RPMI7951 (cell line): ENCODE measurements at places on chromosomes 12 and 14.

DNA sequence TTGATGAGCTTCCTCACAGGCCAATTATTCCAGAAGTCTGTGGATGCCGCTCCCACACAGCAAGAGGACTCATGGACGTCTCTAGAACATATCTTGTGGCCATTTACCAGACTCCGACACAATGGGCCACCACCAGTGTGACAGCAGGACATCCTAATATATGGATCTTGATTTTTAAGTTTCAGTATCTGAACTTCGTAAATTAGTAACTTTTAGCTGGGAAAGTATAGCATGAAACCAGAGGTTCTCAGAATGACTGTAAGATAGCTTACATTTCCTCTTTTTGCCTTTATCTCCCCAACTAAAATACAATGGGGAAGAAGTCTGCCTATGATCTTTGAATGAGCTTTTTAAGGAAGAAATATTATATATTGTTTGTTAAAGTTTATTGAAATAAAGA is 87.0 kb downstream of the DNAI7 start:
- no peak for DNase-seq

GRCh38 chr14:54647378-54647777 is 80.5 kb downstream of the SAMD4A start:
- DNase-seq, result no peak

- DNase-seq, result no peak
These were observed 5.5 kb downstream of the AMN start for GRCh38 chr14:102927878-102928411.

GRCh38 chr14:105489542-105490266 is 1.3 kb upstream of the TEDC1 start:
- DNase-seq, result peak; percentile 76

DNA sequence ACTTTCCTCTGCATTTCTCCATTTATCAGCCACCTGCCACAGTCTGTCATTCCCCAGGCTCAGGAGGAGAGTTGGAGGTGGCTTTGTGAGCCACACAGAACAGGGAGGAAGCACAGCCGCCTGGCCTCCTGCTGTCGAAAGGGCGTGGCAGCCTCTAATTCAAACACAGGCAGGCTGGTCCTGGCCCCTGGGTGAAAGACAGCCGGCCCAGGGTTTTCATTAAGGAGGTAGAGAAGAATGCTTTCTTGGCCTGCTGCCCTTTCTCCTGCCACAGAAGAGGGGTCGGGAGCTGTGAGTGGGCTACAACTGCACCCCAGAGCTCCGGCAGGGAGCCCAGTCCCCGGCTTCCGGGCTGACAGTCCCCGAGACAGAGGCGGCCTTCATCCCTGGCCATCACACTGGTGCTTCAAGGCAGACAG is 108.6 kb upstream of the FZD10 start:
- no peak for DNase-seq

GRCh38 chr12:108721824-108722223 is 9.5 kb downstream of the CORO1C start:
- no peak for DNase-seq

- no peak for DNase-seq
These were observed 76.9 kb downstream of the DDX51 start for GRCh38 chr12:132067182-132067581.

GRCh38 chr12:100234591-100235304 is 32.1 kb downstream of the DEPDC4 start:
- DNase-seq, result peak; percentile 42

DNA sequence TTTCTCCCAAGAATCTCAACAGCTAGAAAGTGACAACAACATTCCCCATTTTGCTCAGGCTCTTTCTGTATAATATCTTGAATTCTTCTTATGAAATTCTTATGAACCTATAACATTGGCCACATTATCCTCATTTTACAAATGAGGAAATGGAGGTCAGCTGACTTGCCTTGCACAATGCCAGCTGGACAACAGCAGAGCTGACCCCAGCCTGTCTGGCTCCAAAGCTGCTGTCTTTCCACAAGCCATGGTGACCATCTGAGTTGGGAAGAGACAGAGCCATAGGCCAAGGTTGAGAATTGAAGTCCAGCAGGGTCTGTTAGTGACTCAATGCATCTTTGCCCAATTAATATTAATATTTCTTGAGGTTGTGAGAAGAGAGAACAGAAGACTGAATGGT is 87.3 kb downstream of the KSR2 start:
- DNase-seq, result no peak

DNA sequence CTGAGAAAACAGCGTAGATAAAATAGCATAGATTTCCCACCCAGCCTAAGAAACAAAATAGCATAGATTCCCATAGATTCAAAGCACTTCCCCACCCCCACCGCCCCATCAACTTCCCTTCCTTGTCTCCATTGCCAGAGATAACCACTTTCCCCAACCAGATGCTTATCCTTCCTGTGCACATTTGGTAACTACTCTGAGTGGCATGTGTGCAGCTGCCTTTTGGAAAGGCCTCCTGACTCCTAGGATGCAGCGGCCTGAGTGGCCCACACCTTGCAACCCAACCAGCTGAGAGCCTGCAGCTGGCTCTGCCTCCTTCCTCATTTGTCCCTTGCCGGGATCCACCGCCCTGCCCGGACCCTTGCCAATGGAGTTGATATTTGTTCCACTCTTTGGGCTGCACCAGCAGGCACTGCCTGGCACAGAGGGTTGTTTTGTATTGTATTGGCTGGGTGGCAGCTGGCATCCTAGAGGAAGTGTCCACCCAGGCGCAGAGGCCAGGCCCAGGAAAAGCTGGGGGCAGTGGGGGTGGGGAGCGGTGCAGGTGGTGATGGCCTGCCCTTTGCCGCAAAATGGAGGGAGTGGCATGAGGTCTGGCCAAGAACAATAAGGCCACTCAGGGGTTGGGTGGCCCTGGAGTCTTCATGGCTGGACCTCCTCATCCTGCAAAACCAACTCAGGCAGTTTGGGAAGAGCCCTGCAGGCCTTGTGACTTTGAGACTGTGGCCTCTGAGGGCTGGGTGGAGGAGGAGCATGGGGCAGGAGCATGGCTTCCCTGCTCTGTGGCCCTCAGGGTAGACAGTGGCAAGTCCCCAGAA is 4.9 kb downstream of the SLC48A1 start:
- DNase-seq, result peak; percentile 64

- no peak for DNase-seq
These were observed 151.2 kb upstream of the DIO3 start for GRCh38 chr14:101410126-101410525.

DNA sequence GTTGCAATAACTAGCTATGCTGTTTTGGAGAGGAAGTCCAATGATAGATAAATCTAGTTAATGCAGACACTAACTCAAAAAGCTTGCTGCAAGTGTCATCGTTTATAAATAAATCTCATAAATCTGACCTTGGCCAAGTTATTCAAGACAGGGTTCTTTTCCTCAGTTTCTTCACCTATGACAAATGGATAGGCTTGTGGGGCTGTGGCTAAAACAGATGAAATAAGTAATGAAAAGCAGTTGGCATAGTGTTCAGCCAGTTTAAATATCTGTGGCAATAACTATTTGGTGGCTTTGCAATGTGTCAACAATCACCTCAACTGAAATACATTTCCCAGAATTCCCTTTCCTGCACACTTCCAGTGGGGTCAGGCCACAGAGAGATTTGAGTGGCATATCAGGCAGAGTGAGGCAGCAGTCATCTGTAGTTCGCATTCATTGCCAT is 169.9 kb downstream of the DYRK2 start:
- no peak for DNase-seq

- DNase-seq, result no peak
These were observed 39.8 kb downstream of the CBX5 start for GRCh38 chr12:54240129-54240528.

- no peak for DNase-seq
These were observed 26.5 kb upstream of the JDP2 start for GRCh38 chr14:75401361-75401760.

DNA sequence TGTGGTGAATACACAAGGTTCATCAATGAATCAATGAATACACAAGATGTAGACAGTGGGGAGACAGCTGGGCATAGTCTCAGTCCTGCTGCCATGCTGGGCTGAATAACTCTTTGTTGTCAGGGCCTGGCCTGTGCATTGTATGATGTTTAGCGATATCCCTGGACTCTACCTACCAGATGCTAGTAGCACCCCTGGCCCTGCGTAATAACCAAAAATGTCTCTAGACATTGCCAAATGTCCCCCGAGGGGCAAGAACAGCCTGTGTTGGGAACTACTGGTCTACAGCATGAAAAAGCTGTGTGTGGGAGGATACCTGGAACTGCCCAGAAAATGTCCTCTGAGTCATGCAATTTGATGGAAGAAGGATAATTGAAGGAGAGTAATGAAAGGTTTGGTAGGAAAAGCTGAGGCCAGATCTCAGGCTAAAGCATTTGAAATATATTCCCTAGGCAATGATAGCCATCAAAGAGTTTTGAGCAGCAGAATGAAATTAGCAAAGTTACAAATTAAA is 128.2 kb downstream of the TMEM30B start:
- DNase-seq, result peak; percentile 84

DNA sequence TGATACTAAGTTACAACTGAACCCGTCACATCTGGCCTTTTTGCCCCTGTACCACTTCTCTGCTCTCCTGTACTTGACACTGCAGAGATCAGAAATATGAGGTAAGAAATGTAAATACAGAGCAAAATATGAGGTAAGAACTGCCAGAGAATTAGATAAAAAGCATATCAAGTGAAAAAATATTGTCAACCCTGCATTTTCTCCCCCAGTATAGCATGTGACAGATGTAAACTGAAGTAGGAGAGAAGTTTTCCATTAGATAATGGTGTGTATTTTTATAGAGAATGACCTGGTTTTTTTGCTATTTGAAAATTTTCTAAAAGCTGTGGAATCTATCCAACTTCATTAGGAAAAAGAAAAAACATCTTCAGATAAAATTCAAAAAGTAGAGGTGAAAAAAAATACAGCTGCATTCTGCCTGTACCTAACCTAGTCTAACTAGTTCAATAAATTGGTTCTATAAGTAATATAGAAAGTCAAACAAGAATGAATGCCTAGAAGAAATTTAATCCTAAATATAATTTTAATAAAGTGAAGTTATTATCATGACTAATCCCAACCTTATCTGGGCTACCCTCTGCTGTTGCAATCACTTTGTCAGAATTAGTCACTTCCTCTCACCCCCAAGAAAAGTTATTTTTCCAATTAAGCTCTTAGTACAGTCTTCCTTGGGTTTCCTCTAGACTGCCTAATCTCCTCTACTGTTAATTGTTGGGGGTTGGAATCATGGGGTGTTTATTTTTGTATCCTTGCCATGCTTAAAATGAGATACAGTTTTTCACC is 210.0 kb downstream of the RASSF9 start:
- DNase-seq, result peak; percentile 65

DNA sequence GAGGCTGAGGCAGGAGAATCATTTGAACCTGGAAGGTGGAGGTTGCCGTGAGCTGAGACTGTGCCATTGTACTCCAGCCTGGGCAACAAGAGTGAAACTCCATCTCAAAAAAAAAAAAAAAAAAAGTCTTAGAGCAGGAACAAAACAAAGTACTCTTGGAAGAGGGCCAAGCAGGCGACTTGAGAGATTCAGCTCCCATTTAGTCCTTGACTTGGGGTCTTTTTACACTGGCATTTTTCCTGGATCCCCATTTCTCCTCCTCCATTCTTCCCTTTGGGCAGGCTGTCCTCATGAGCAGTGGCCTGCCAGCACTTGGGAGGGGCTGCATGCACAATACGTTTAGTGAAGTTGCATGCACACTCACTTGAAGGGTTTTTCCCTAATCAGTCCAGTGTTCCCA is 72.9 kb downstream of the C14orf132 start:
- DNase-seq, result no peak

GRCh38 chr12:3034067-3034750 is 43.0 kb upstream of the TSPAN9 start:
- DNase-seq, result peak; percentile 39

GRCh38 chr14:93281937-93282336 is 50.9 kb downstream of the BTBD7 start:
- DNase-seq, result no peak

GRCh38 chr12:578748-579419 is 84.4 kb downstream of the NINJ2 start:
- no peak for DNase-seq

GRCh38 chr12:57469296-57470164 is 9.9 kb downstream of the GLI1 start:
- DNase-seq, result peak; percentile 20

GRCh38 chr12:92466391-92467305 is 236.1 kb upstream of the PLEKHG7 start:
- no peak for DNase-seq

DNA sequence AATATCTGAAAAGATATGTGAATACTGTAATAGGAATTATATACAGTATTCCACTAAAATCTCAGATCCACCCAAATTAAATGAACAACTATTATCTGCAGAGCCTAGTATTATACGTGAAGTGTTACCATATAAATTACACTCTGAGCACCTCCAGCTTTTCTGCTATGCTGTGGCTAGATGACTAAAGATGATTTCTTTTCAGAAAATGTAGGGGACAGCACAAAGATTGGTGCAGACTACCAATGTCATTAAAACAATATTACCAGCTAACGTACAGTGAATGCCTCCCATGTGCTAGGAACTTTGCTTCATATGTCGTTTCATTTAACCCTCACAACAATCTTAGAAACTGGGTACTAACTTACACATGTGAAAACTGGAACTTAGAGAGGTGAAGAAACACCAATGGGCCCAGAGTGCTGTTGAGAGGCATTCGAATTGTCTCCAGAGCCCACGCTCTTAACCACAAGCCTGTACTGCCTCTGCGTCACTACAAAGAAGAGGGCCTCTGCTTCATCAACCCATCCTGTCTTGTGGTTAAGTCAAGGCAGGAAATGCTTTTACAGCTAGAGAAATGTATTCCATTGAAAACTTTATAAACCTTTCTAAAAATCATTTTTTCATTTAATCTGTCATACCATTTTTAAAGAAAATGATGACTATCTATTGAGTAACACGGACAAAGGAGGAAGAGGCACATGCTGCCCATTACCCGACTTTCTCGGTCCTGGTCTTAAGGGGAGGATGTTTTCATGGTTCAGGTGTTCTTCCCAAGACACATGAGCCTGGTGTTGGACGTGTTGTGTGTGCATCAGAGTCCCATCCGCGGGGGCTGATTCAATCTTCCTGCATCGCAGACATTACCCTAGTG is 1.3 kb downstream of the GPR65 start:
- peak; percentile 7 for DNase-seq

GRCh38 chr12:39127401-39127800 is 222.0 kb upstream of the CPNE8 start:
- peak; percentile 66 for DNase-seq

- peak; percentile 77 for DNase-seq
These were observed 267.4 kb upstream of the HMGA2 start for GRCh38 chr12:65556676-65557437.

DNA sequence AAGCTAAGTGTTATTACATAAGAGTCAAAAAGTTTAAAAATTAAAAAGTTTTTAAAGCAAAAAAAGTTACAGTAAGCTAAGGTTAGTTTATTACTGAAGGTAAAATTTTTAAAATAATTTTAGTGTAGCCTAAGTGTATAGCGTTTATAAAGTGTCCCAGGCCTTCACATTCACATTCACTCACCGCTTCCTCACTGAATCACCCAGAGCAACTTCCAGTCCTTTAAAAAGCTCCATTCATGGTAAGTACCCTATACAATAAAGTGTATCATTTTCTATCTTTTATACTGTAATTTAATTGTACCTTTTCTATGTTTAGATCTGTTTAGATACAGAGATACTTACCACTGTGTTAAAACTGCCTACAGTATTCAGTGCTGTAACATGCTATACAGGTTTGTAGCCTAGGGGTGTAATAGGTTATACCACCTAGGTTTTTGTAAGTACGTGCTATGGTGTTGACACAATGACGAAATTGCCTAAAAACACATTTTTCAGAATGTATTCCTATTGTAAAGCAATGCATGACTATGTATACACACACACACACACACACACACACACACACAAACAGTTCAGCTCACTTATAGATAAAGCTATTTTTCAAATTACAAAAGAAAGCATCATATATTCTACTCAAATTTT is 3.7 kb downstream of the CLEC14A start:
- no peak for DNase-seq

GRCh38 chr12:27077586-27077985 is 4.8 kb downstream of the C12orf71 start:
- no peak for DNase-seq
